CD8-positive, alpha-beta memory T cell (primary cell): ENCODE measurements at places on chromosomes 11 and 22. TPM values are rescaled to one million over a fixed set of nuclear protein-coding genes. Genes with fewer than 3 reads are reported as not detected.

- H3K27me3 ChIP-seq: no peaks in the 10 kb centered on the region
- peaks cover 73% of the 10 kb centered on the region for H3K36me3 ChIP-seq
- H3K4me3 ChIP-seq: no peak overlapping the region
- H3K27ac ChIP-seq: no peak overlapping the region
Measured at GRCh38 chr11:121572571-121573059, 119.8 kb upstream of the SORL1-AS1 start.

- no peak overlapping the region for H3K4me3 ChIP-seq
- H3K27me3 ChIP-seq: peaks cover 4% of the 10 kb centered on the region
- H3K27ac ChIP-seq: no peak overlapping the region
Measured at GRCh38 chr11:59680287-59681154, 11.7 kb upstream of the PATL1 start.

DNA sequence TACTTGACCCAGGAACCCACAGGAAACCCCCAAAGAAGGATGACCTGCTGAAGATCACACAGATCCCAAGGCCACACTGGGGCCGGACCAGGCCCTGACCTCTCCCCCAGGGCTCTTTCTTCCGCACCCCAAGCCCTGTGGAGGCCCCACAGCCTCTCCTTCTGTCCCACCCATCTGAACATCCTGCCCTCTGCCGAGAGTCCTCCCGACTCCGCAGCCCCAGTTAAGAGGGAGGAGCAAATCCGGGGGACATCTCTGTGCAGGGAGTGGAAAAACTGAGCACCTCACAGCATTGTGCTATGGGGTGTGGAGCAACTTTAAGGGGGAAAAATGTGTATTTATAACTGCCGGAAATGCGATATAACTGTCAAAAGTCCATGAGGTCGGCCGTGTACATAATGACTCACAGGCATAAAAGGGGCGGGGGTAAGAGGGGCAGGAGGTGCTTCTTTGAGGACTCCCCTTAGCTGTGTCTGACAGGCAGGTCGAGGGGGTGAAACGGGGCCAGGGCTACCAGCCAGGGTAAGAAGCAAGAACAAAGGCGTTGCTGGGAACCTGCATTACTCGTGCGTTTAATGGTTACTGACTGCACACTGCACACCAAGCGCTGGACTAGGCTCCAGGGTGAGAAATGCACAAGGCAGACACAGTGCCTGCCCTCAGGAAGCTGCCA is 57.2 kb downstream of the WNT11 start:
- no peak overlapping the region for H3K4me3 ChIP-seq
- H3K4me1 ChIP-seq: peaks cover 22% of the 10 kb centered on the region
- no peaks in the 10 kb centered on the region for H3K27me3 ChIP-seq
- no peak overlapping the region for H3K27ac ChIP-seq

GRCh38 chr11:118051611-118052461 is 25.0 kb upstream of the TMPRSS4 start:
- peak overlapping the region; percentile 29 for H3K27ac ChIP-seq
- peak overlapping the region; percentile 44 for H3K4me3 ChIP-seq
- peaks cover 63% of the 10 kb centered on the region for H3K4me1 ChIP-seq
- no peaks in the 10 kb centered on the region for H3K36me3 ChIP-seq
- no peaks in the 10 kb centered on the region for H3K27me3 ChIP-seq

DNA sequence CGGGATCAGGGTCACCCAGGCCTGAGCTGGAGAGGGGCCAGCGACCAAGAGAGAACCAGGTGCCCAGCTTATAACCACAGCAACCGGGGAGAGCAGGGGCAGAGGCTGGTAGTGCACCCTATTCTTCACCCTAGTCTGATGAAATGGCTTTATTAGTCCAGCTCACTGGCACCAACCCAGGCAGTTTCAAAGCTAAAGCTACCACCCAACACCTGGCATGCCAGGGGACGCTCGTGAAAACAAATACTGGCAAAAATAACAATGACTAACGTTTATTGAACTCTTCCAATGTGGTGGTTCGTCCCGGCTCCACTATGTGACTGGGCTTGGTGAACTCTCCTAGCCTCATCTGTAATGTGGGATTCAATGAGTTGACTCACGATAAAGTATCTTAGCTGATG is 30.6 kb downstream of the SCGB1A1 start:
- no peak overlapping the region for H3K4me3 ChIP-seq
- H3K27me3 ChIP-seq: no peaks in the 10 kb centered on the region
- no peak overlapping the region for H3K27ac ChIP-seq
- H3K36me3 ChIP-seq: no peaks in the 10 kb centered on the region
- H3K4me1 ChIP-seq: peaks cover 6% of the 10 kb centered on the region

- no peak overlapping the region for H3K4me3 ChIP-seq
- no peak overlapping the region for H3K27ac ChIP-seq
- no peak for DNase-seq
- H3K36me3 ChIP-seq: no peaks in the 10 kb centered on the region
- no peaks in the 10 kb centered on the region for H3K27me3 ChIP-seq
- H3K4me1 ChIP-seq: no peaks in the 10 kb centered on the region
Measured at GRCh38 chr22:39297490-39298240, 21.8 kb downstream of the RPL3 start.

DNA sequence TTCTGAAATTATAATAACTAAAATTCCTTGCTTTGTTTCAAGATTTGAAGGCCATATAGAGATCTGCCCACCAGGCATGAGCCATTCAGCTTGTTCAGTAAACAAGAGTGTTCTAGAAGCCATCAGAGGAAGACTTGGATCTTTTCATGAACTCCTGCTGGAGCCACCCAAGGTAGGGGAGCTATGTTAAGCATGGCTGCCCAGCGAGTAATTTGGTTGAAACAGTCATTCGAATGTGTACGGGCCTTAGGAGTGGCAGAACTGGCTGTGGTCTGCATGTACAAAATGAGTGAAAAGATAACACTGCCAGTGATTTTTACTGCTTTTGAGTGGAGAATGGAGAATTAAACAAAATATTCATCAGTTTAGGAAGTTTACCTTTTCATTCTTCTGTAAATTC is 103.7 kb downstream of the PPP6R3 start:
- H3K4me1 ChIP-seq: no peaks in the 10 kb centered on the region
- H3K4me3 ChIP-seq: no peak overlapping the region
- DNase-seq: no peak
- H3K27me3 ChIP-seq: no peaks in the 10 kb centered on the region
- H3K36me3 ChIP-seq: peaks cover 40% of the 10 kb centered on the region

GRCh38 chr11:24122291-24122690 is 374.6 kb upstream of the LUZP2 start:
- no peak overlapping the region for H3K27ac ChIP-seq
- no peaks in the 10 kb centered on the region for H3K36me3 ChIP-seq
- DNase-seq: no peak
- no peak overlapping the region for H3K4me3 ChIP-seq
- no peaks in the 10 kb centered on the region for H3K27me3 ChIP-seq

PAMR1 gene
- total RNA-seq: not detected

DNA sequence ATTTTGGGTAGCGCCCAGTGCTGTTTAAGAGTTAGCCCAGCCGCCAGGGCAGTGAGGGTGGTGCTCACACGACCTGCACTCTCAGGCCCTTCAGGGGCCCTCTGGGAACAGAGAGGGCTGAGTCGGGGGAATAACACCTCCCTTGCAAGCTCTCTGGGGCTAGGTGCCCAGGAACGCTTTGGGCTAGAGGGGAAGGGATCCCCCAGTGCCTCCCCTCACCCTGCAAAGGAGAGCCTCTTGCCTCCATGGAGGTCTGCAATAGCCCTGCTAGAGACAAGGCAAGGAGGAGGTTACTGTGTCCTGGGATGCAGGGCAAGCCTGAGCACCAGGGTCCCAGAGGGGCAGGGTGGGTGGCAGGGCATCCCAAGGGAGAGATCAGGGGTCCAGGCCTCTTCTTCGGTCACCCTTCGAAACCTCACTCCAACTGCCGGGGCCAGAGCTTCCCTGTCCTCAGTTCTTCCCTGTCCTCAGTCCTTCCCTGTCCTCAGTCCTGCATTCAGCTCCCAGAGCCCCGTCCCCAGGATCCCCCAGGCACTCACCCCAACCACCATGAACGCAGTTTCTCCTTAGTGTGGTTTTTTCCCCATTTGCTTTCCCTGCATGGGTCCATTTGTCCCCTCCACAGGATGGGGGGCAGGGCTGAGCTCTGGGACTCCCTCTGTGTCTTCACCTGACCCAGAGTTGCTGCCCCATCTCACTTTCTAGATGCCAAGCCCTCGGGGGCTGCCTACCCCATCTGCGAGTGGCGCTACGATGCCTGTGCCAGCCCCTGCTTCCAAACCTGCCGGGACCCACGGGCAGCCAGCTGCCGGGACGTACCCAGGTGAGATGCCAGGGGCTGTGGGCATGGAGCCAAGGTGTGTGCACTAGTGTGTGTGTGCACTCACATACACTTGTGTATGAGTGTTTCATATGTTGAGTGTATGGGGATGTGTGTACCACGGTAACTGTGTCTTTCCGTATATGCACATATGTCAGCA is 60.8 kb downstream of the OTOG start:
- no peaks in the 10 kb centered on the region for H3K36me3 ChIP-seq
- H3K4me3 ChIP-seq: no peak overlapping the region
- no peak overlapping the region for H3K27ac ChIP-seq
- H3K27me3 ChIP-seq: no peaks in the 10 kb centered on the region
- no peak for DNase-seq

DNA sequence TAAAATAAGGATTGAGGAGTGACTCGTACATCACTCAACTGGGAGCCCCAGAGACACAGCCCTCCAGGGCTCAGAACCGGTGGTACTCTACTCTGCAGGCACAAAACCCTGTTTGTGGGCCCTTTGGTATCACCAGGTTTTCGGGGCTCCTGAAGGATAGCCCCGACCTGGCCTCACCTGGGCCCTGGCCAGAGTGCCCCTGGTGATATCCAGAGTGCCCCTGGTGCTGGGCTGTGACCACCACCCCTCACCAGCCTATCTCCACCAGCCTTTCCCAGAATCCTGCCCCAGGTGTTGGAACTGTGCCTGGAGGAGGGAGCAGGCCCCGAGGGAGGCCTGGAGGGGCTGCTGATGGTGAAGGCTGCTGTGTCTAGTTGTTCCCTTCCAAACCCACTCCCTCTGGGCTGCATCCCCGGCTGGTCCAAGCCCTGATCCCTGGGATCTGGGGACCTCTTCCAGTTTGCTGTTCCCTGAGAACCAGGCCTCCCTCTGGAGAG is 2.2 kb upstream of the GGT5 start:
- no peak overlapping the region for H3K27ac ChIP-seq
- no peaks in the 10 kb centered on the region for H3K27me3 ChIP-seq
- H3K4me1 ChIP-seq: peaks cover 23% of the 10 kb centered on the region
- H3K4me3 ChIP-seq: no peak overlapping the region
- DNase-seq: no peak

GRCh38 chr22:30015846-30016245 is 64.4 kb upstream of the HORMAD2 start:
- no peak for DNase-seq
- no peaks in the 10 kb centered on the region for H3K4me1 ChIP-seq
- no peaks in the 10 kb centered on the region for H3K27me3 ChIP-seq
- peaks cover 68% of the 10 kb centered on the region for H3K36me3 ChIP-seq
- no peak overlapping the region for H3K27ac ChIP-seq

GRCh38 chr11:565921-566509 is 5.2 kb downstream of the RASSF7 start:
- no peak overlapping the region for H3K27ac ChIP-seq
- no peaks in the 10 kb centered on the region for H3K36me3 ChIP-seq
- no peak for DNase-seq
- H3K4me1 ChIP-seq: peaks cover 19% of the 10 kb centered on the region

DNA sequence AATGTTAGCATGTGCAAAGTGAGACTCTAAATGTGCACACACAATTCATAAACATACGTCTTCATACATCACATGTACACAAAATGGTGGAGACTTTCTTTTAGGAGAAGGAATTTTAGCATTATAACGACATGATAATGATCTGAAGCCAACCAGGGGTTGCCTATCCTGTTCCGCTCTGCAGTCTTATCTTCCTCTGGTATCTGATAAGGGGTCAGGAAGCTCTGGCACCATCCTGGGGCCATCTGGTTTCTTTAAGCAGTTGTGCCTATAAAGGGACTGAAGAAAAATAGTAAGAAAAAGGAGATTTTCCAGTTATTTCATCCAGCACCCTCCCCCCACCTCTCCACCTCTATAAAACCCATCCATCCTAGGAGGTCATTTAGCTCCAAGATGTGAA is 5.8 kb upstream of the NUP50 start:
- peaks cover 9% of the 10 kb centered on the region for H3K36me3 ChIP-seq
- no peak overlapping the region for H3K27ac ChIP-seq
- H3K4me3 ChIP-seq: no peak overlapping the region
- no peaks in the 10 kb centered on the region for H3K27me3 ChIP-seq
- no peak for DNase-seq

SLC17A6 gene
- total RNA-seq: not detected

DNA sequence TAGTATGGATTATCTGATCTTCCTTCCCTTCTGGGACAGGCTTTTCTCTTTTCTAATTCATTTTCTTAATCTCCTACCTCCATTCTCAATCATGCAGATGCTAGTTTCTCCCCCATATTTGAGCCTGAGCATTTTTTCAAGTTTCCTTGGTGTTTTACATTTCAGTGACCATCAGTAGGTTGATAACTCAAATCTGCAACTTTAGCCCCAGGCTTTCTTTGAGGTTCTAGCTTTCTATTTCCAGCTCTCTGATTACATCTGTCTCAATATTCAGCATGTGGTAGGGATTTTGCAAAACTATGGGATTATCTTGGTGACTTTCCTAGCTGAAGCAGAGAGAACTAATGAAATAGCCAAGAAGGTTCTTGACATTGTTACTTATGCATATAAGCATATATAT is 67.8 kb downstream of the ARHGEF12 start:
- no peak overlapping the region for H3K4me3 ChIP-seq
- no peaks in the 10 kb centered on the region for H3K4me1 ChIP-seq
- H3K27ac ChIP-seq: no peak overlapping the region
- H3K27me3 ChIP-seq: no peaks in the 10 kb centered on the region
- no peak for DNase-seq
- H3K36me3 ChIP-seq: no peaks in the 10 kb centered on the region

DNA sequence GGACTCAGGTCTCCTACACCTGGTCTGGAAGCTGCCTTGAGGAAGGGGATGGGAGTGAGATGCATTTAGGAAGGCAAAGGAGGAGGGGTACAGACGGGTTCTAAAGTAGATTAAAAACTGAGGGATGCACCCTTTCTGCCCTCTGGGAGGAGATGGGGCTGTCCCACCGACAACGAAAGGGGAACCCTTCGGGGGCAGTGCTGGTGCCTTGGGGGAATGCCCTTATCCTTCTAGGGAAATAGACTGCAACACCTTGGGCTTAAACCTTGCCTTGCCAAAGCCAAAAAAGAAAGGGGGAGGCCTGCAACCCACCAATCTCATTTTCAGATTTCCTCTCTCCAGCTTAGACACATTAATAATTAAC is 89.8 kb downstream of the PLEKHA7 start:
- no peak for DNase-seq
- no peak overlapping the region for H3K27ac ChIP-seq
- no peak overlapping the region for H3K4me3 ChIP-seq
- no peaks in the 10 kb centered on the region for H3K36me3 ChIP-seq

SPDYC gene
- total RNA-seq: not detected

GRCh38 chr22:40014667-40015248 is 20.0 kb downstream of the FAM83F start:
- DNase-seq: no peak
- H3K4me1 ChIP-seq: peaks cover 6% of the 10 kb centered on the region
- no peaks in the 10 kb centered on the region for H3K36me3 ChIP-seq
- no peak overlapping the region for H3K27ac ChIP-seq
